Stimulated activated CD8-positive, alpha-beta memory T cell treated with anti-CD3 and anti-CD28 coated beads, Interleukin-2, amount 100 ng/mL, for 1 hour (primary cell): ENCODE measurements at places on chromosomes 2 and 18.

GRCh38 chr18:48662011-48662661 lies 123.3 kb downstream of the CTIF start:
- no peak for DNase-seq

GRCh38 chr2:200193791-200194190 lies 112.7 kb upstream of the SPATS2L start:
- DNase-seq = no peak

DNA sequence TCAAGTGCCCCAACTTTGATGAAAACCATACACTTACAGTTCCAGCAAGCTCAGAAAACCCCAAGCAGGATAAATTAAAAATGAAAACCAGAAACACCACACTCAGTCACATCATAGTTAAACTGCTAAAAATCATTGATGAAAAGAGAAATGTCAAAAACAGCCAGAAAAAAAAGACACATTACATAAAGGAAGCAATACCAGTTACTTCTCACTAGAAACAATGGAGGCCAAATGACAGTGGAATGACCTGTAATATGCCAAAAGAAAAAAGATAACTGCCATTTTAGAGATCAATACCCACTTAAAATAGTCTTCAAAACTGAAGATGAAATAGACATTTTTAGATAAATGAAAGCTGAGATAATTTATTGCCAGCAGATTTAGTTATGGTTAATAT lies 66.0 kb downstream of the MAP3K20 start:
- no peak for DNase-seq

DNA sequence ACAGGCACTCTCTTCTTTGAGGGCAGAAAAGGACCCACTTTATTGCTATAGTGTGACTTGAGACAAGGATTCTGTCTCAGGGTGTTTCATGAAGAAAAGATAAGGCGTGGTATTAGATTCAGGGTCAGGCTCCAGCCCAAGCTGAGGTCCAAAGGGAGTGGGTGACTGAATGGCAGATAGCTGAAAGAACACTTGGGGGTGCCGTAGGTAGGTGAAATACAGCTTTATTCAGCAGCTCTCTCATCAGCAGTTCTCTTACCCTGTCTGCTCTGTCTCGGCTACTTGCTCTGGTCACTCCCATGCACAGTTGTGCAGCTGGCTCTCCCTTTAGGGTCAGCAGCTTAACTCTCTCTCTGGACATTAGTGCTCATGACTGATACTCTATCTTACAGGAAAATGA lies 379.9 kb downstream of the LPIN1 start:
- no peak for DNase-seq

DNA sequence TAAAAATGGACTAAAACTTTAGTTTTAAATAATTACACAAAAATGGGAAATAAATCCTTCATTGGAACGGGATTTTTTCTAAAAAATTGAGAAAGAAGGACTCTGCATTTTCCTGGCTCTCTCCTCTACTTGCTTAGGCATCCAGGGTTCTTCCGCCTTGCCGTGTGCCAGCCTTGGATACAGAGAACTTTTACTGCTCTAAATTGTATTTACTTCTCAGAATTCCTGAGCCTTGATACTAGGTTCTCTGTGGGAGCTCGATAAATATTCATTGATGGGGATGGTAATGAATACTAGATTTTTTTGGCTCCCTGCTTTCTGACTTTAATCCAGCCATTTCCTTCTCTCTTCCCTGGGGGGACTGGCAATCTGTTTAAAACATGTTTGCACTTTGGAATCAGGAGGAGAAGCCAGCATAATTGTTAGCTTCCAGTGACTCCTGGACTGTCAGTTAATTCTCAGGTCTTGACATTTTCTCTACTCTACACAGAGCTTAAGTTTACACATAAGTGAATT lies 746.1 kb upstream of the LRRTM1 start:
- DNase-seq = no peak

DNA sequence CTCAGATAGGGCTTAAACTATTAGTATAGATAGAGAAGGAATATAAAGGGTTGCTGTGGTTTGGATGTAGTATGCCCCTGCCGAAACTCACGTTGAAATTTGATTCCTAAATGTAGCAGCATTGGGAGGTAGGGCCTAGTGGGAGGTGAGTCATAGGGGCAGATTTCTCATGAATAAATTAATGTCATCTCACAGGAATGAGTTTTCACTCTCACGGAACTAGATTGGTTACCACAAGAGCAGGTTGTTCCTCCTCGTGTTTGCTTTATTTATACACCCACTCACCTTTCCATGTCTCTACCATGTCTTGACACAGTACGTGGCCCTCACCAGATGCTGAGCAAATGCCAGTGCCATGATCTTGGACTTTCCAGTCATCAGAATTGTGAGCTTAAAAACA lies 218.2 kb downstream of the RBM43 start:
- no peak for DNase-seq

DNA sequence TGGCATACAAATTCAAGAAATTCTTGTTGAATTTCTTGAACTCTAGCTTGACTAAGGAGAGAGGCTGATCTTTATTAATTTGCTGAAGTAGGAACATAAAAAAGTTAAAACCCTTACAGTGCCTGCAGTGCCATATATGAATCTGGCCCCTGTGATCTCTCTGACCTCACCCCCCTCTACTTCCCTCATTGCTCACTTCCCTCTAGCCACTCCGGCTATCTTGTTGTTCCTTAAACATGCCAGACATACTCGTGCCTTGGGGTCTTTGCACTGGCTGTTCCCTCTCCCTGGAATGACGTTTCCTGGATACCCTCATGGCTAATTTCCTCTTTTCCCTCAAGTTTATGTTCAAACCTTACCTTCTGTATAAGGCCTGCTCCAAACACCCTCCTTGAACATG lies 246.3 kb upstream of the SIX2 start:
- no peak for DNase-seq

GRCh38 chr2:59025157-59025757 lies 784.1 kb upstream of the FANCL start:
- DNase-seq = no peak
